ENCODE measurements at places on chromosomes 1 and 21. TPM values are rescaled to one million over a fixed set of nuclear protein-coding genes. Genes with fewer than 3 reads are reported as not detected.
A peak's percentile ranks its signal among the peaks of the same experiment; 100 is the strongest.

LAMC2 gene
- total RNA-seq: 0.99 TPM

ARHGAP30 gene
- total RNA-seq: 4.2 TPM

RAD54L gene
- 2.9 TPM for total RNA-seq

PRUNE1 gene
- total RNA-seq: 29.0 TPM

DSCAM gene
- total RNA-seq: 8.2 TPM

NDUFS2 gene
- total RNA-seq: 110 TPM

MYBPH gene
- total RNA-seq: not detected

IL19 gene
- total RNA-seq: not detected

ALX3 gene
- total RNA-seq: not detected

BCL2L15 gene
- 0.72 TPM for total RNA-seq

HMGCS2 gene
- total RNA-seq: 1.8 TPM

EDARADD gene
- 0.89 TPM for total RNA-seq

DNA sequence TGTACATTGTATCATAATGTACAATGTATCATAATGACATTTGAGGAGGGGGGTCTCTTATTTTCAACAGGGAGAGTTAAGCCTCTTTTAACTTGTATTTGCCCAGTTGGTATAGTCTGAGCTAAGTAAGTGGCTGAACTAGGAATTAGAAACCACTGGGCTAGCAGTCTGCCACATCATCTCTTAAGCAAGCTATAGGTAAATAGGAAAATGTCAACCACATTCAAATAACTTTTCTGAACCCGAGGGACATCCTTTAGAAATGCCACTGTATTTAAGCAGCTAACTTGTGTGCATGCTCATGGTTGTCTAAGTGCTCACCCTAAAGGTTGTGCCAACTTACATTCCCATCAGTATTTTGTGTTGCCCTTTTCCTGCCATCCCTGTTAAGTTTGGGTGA is 35.5 kb upstream of the ASB17 start:
- H3K4me1 ChIP-seq: no peaks in the 10 kb centered on the region
- H3K27me3 ChIP-seq: no peaks in the 10 kb centered on the region

DNA sequence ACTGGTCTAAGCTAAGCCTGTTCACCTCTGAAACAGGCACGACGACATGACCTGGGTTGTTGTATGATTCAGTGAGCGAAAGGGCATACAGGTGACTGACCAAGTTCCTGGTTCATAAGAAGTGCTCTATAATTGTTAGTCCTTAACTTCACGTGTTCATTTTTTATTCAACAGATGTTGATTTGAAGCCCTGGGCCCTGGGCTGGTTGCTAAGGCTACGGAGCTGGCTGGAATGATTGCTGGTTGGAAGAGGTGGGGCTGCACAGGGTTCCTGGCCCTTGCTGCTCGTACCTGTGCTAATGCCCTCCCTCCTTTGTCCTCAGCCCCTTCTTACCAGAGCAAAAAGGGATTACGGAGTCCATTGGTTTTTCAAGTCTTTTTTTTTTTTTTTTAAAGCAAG is 111.3 kb upstream of the CSF3R start:
- no peaks in the 10 kb centered on the region for H3K36me3 ChIP-seq
- H3K27me3 ChIP-seq: peaks cover 4% of the 10 kb centered on the region
- no peak overlapping the region for H3K4me3 ChIP-seq
- DNase-seq: no peak

GRCh38 chr1:234893725-234894630 is 234.7 kb downstream of the TOMM20 start:
- H3K4me3 ChIP-seq: no peak overlapping the region
- no peaks in the 10 kb centered on the region for H3K36me3 ChIP-seq
- peaks cover 14% of the 10 kb centered on the region for H3K4me1 ChIP-seq
- no peaks in the 10 kb centered on the region for H3K27me3 ChIP-seq

GRCh38 chr1:245991266-245991665 is 515.8 kb downstream of the SMYD3 start:
- no peaks in the 10 kb centered on the region for H3K27me3 ChIP-seq
- H3K4me1 ChIP-seq: no peaks in the 10 kb centered on the region
- no peak overlapping the region for H3K4me3 ChIP-seq
- no peak overlapping the region for H3K27ac ChIP-seq
- H3K36me3 ChIP-seq: no peaks in the 10 kb centered on the region

- no peak overlapping the region for H3K27ac ChIP-seq
- DNase-seq: no peak
- H3K27me3 ChIP-seq: no peaks in the 10 kb centered on the region
These were observed 34.9 kb upstream of the SPATA6 start for GRCh38 chr1:48506870-48507269.

GRCh38 chr1:229893762-229894444 is 173.1 kb upstream of the GALNT2 start:
- no peak overlapping the region for H3K27ac ChIP-seq
- no peaks in the 10 kb centered on the region for H3K36me3 ChIP-seq
- no peak for DNase-seq
- H3K4me3 ChIP-seq: no peak overlapping the region

DNA sequence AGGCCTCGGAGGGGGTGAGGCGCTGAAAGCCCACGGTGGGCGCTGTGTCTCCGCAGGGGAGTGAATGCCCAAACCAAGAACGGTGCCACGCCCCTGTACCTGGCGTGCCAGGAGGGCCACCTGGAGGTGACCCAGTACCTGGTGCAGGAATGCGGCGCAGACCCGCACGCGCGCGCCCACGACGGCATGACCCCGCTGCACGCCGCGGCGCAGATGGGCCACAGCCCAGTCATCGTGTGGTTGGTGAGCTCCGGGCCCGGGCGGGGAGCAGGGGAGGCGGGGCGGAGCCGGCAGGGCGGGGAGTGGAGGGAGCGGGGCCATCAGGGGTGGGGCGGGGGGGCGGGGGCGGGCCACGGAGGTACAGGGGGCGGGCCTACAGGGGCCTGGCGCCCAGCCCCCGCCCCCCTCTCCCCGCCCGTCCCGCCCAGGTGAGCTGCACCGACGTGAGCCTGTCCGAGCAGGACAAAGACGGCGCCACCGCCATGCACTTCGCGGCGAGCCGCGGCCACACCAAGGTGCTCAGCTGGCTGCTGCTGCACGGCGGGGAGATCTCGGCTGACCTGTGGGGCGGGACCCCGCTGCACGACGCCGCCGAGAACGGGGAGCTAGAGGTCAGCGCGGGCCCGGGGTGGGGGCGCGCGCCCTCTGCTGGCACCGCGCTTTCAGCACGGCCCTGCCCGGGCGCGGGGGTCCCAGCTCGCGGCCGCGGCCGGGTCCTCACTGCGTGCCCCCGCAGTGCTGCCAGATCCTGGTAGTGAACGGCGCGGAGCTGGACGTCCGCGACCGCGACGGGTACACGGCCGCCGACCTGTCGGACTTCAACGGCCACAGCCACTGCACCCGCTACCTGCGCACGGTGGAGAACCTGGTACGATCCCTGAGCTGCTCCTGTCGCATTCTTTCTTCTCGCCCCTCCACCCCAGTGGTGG is 15.9 kb downstream of the ESPN start:
- peaks cover 28% of the 10 kb centered on the region for H3K4me1 ChIP-seq
- peaks cover 12% of the 10 kb centered on the region for H3K27me3 ChIP-seq
- no peaks in the 10 kb centered on the region for H3K36me3 ChIP-seq

DNA sequence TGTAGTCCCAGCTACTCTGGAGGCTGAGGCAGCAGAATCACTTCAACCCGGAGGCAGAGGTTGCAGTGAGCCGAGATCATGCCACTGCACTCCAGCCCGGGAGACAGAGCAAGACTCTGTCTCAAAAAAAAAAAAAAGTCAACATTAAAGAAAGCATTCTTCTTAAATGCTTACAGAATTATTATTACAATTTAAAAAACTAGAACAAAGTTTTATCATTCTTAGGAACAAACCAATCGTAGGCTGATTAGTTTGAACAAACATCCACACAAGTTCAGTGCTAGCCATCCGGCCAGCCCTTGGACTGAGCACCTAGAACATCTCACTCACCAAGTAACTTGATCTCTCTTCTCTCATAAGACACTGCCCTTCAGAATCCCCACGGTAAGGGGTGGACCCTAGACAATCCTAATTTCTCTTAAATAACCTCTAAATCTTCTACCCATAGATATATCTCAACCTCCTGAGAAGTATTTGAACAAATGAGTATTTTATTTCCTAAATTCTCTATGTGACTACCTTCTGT is 16.0 kb downstream of the JAK1 start:
- H3K27ac ChIP-seq: no peak overlapping the region
- H3K4me3 ChIP-seq: no peak overlapping the region
- no peaks in the 10 kb centered on the region for H3K4me1 ChIP-seq

GRCh38 chr1:199129247-199129646 is 490.4 kb downstream of the PTPRC start:
- no peak for DNase-seq
- H3K27ac ChIP-seq: no peak overlapping the region
- no peaks in the 10 kb centered on the region for H3K27me3 ChIP-seq
- H3K4me3 ChIP-seq: no peak overlapping the region
- H3K4me1 ChIP-seq: no peaks in the 10 kb centered on the region

GRCh38 chr1:219517031-219517430 is 95.9 kb downstream of the ZC3H11B start:
- no peaks in the 10 kb centered on the region for H3K4me1 ChIP-seq
- H3K27ac ChIP-seq: no peak overlapping the region
- H3K27me3 ChIP-seq: no peaks in the 10 kb centered on the region
- no peaks in the 10 kb centered on the region for H3K36me3 ChIP-seq

GRCh38 chr1:30190511-30191153 is 532.8 kb downstream of the MATN1 start:
- H3K4me3 ChIP-seq: no peak overlapping the region
- H3K4me1 ChIP-seq: no peaks in the 10 kb centered on the region
- DNase-seq: peak; percentile 25
- H3K36me3 ChIP-seq: no peaks in the 10 kb centered on the region
- H3K27ac ChIP-seq: no peak overlapping the region

DNA sequence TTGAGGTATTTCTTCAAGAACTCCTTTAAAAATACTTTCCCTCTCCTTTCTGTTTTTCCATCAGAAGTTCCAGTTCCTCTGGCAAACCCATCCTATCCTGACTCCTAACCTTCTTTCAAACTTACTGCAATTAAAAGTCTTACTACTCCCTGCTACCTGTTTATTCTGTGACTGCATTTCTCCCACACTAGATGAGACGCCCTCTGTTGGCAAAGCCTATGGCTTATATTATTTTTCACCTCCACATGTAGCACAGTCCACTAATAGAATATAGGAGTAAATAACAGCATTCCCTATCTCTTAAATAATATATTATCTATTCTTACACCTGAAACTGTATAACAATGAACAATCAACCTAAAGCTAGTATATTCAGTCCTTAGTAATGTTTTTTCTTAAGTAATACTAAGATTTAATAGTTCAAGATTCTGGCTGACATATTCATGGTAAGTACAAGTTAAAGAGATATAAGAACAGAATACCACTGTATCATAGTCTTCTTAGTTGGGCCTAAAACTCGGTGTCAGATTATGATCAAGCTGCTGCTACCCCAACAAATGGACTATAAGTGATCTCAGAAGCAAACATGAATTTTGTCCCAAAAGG is 54.8 kb downstream of the RAB3GAP2 start:
- no peak for DNase-seq
- no peak overlapping the region for H3K4me3 ChIP-seq
- no peaks in the 10 kb centered on the region for H3K27me3 ChIP-seq
- no peak overlapping the region for H3K27ac ChIP-seq
- no peaks in the 10 kb centered on the region for H3K36me3 ChIP-seq

- H3K36me3 ChIP-seq: peaks cover 22% of the 10 kb centered on the region
- H3K27ac ChIP-seq: no peak overlapping the region
- H3K27me3 ChIP-seq: no peaks in the 10 kb centered on the region
- H3K4me1 ChIP-seq: peaks cover 4% of the 10 kb centered on the region
These were observed 3.8 kb downstream of the BTF3L4 start for GRCh38 chr1:52059888-52060287.

GRCh38 chr1:30378991-30379581 is 344.3 kb downstream of the MATN1 start:
- H3K27me3 ChIP-seq: peaks cover 7% of the 10 kb centered on the region
- H3K4me3 ChIP-seq: no peak overlapping the region
- no peak for DNase-seq
- peaks cover 50% of the 10 kb centered on the region for H3K4me1 ChIP-seq

GRCh38 chr1:204711947-204712701 is 26.6 kb upstream of the LRRN2 start:
- H3K4me3 ChIP-seq: no peak overlapping the region
- H3K27ac ChIP-seq: no peak overlapping the region
- no peaks in the 10 kb centered on the region for H3K36me3 ChIP-seq
- no peaks in the 10 kb centered on the region for H3K27me3 ChIP-seq
- DNase-seq: peak; percentile 73
- peaks cover 39% of the 10 kb centered on the region for H3K4me1 ChIP-seq

GRCh38 chr1:167561753-167562152 is 8.2 kb upstream of the CREG1 start:
- no peaks in the 10 kb centered on the region for H3K4me1 ChIP-seq
- H3K4me3 ChIP-seq: no peak overlapping the region
- H3K27me3 ChIP-seq: no peaks in the 10 kb centered on the region
- no peak for DNase-seq

- H3K4me3 ChIP-seq: no peak overlapping the region
- no peak for DNase-seq
- H3K27me3 ChIP-seq: no peaks in the 10 kb centered on the region
- H3K36me3 ChIP-seq: no peaks in the 10 kb centered on the region
These were observed 22.9 kb downstream of the ELAPOR1 start for GRCh38 chr1:109136766-109137165.

DNA sequence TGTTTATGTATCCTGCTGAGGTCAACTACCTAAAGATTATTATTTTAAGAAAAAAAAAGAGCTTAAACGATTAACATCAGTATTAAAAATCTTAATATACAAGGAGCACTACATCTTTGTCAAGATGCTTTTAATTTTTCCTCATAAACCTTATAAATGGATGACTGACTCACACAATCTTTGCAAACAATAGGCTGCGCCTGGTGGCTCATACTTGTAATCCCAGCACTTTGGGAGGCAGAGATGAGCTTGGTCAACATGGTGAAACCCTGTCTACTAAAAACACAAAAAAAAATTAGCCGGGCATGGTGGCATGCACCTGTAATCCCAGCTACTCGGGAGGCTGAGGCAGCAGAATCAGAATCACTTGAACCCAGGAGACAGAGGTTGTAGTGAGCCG is 1.7 kb downstream of the KHDC4 start:
- DNase-seq: no peak
- H3K36me3 ChIP-seq: peaks cover 34% of the 10 kb centered on the region
- no peaks in the 10 kb centered on the region for H3K27me3 ChIP-seq

DNA sequence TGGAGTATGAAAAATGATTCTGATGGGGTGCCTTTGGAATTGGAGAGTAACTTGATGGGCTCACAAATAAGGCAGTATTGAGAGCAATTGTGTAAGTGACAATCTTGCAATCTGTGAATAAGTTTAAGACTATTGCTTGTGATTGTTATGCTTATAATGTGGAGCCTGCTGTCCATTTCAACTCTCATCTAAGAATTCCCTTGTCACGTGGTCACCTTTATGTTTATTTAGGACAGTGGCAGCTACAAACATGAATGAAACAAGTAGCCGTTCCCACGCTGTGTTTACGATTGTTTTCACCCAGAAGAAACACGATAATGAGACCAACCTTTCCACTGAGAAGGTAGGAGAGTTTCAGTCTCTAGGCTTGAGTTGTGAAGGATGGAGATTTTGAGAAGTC is 57.6 kb downstream of the KIF1B start:
- no peak overlapping the region for H3K4me3 ChIP-seq
- DNase-seq: no peak
- H3K27ac ChIP-seq: no peak overlapping the region
- peaks cover 3% of the 10 kb centered on the region for H3K4me1 ChIP-seq
- H3K27me3 ChIP-seq: no peaks in the 10 kb centered on the region
- H3K36me3 ChIP-seq: peaks cover 30% of the 10 kb centered on the region

All from spinal cord (tissue), 10 donors.